Bronchial smooth muscle cell (primary cell): ENCODE measurements at places on chromosomes 5 and 9. TPM values are rescaled to one million over a fixed set of nuclear protein-coding genes. Genes with fewer than 3 reads are reported as not detected.

Gene DAP
- total RNA-seq, result 31.0 and 40.8 TPM in 2 replicates

Gene EGFL7
- 6.1 and 8.7 TPM in 2 replicates for total RNA-seq

Gene EIF4EBP3
- total RNA-seq, result 1.3 and 1.7 TPM in 2 replicates

Gene PCDHB6
- 0.16 and 0.17 TPM in 2 replicates for total RNA-seq

Gene QRFP
- total RNA-seq, result not detected in 2 replicates

Gene PCDHA10
- total RNA-seq, result under 0.01 and 0.26 TPM in 2 replicates

Gene FGF1
- 0.34 and 0.47 TPM in 2 replicates for total RNA-seq

Gene DBN1
- 156 and 251 TPM in 2 replicates for total RNA-seq

Gene SLC1A1
- 4.8 and 8.5 TPM in 2 replicates for total RNA-seq

Gene SPACA9
- 2.7 and 4.9 TPM in 2 replicates for total RNA-seq

Gene MOB3B
- 0.09 and 0.16 TPM in 2 replicates for total RNA-seq

Gene ATP10B
- not detected in 2 replicates for total RNA-seq

Gene SCGB3A2
- not detected in 2 replicates for total RNA-seq
